ENCODE measurements at places on chromosomes 2 and 18. TPM values are rescaled to one million over a fixed set of nuclear protein-coding genes. Genes with fewer than 3 reads are reported as not detected.
A peak's percentile ranks its signal among the peaks of the same experiment; 100 is the strongest.

DNA sequence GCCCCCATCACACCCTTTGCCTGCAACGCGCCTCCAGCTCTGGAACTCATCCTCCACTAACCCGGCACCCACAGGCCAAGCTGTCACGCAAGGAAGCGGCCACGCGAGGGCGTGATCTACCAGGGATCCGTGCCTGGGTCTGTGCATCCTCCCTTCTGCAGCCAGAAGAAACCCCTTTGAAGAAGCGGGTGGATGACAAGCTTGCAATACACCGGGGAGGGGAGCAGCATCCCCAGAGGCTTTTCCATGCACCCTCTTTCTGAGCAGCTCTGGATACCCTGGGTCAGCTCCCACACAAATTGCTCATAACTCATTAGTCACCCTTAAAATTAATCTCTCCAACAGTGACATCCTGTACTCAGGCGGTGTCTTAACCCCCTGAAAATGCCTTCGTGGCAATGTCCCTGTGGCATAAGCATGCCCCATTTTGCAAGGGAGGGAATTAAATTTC lies 47.6 kb downstream of the PDCL3 start:
- H3K36me3 ChIP-seq, result no peaks in the 10 kb centered on the region
- H3K27me3 ChIP-seq, result peaks cover 1% of the 10 kb centered on the region
- DNase-seq, result peak; percentile 43
- H3K27ac ChIP-seq, result no peak overlapping the region

Gene AQP12A
- not detected for total RNA-seq

Gene MAPK4
- not detected for total RNA-seq

DNA sequence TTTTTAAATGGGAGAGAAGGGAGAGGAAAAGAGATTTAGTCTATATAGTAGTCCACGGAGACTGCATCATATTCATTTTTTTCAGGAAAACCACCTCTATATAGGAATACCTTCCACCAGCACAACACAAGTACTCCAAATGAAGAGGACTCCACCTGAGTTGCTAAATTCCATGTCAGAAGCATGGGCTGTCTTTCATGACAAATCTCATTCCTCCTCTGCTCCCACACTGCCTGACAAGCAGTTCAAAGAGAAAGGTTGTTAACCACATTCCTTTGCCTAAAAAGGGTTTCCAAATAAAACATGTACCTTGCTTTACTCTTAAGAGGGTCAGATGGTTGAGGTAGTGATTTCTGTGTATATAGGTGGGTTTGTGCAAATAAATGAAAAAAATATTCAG lies 122.0 kb downstream of the TMEFF2 start:
- no peaks in the 10 kb centered on the region for H3K36me3 ChIP-seq
- no peak for DNase-seq
- no peak overlapping the region for H3K4me3 ChIP-seq
- no peak overlapping the region for H3K27ac ChIP-seq

All from CD4-positive, CD25-positive, alpha-beta regulatory T cell (primary cell).